ENCODE measurements at places on chromosomes 5 and 9.

DNA sequence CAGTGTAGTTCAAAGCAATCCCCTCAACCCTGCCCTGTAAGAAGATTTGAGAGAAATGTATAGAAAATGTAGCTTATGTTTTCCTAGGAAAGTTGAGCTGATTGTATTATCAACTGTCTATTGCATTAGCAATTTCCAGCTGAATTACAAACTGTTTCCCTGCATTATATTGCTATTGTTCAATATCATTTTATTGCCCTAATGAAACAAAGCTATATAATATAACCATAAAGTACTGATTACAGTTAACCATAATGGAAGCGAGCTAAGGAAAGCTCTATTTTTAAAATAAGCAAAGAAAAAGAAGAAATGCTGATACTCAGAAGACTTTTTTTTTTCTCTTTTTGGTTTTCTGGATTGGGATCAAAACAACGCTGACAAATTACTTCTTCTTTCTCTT is 228.3 kb downstream of the EFNA5 start:
- DNase-seq = no peak

- no peak for DNase-seq
These were observed 39.5 kb downstream of the CD180 start for GRCh38 chr5:67156976-67157583.

- no peak for DNase-seq
These were observed 114.4 kb downstream of the PBX3 start for GRCh38 chr9:125861405-125862058.

GRCh38 chr5:92662741-92663140 is 918.3 kb downstream of the NR2F1-AS1 start:
- no peak for DNase-seq

DNA sequence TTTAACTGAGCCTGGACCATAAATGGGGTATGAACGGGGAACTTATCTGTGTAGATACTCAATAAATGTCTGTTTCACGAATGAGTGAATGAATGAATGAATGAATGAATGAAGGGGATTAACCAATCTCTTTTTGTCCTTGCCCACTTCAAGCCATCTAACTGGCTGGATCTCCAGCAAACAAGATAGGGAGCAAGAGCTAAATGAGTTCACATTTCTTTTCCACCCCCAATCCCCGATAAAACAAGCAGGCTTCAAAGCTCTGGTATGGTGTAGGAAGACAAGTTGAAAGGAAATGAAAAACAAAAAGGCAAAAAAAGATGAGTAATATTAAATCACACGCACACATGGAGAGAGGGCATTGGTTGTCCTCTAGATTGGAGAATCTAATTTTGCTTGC is 84.0 kb downstream of the CMYA5 start:
- DNase-seq = no peak

DNA sequence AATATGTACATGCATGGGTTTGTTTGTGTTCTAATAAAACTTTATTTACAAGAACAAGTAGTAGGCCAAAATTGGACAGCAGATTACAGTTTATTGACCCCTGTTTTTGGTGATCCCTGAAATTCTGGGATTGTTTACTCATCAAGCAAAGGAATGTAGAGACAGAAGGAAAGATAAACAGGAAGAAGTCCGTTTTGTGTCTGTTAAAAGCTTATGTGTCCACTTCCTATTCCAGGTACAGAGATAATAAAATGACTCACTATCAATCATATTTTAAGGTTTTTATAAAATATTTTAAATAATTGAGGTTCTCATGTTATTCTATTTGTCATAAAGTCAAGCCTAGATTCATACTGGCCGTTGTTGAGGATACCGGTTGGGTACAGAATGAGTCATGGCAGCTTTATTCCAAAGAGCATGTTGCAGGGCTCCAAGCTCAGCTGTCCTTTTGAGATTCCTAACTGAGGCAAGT is 214.9 kb upstream of the DAB2 start:
- no peak for DNase-seq

- no peak for DNase-seq
These were observed 2.3 kb upstream of the DNAJA1 start for GRCh38 chr9:33022755-33023154.

DNA sequence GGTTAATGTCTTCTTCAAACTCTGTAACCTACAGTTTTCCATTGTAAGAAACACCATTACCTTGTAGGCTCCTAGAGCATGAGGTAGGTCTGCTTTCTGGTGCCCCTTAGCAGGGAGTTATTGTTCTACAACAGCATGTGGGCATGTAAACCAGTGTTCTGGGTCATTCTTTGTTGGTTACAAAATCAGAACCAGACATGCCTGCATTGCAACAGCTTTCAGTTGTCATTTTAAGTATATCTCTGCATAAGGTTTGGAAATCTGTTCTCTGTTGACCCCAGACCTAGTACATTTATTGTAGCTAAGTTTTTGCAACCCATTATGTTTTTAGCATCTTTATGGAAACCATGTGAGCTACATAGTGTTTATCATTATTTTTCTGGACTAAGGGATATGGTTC is 10.9 kb downstream of the RGMB start:
- DNase-seq = no peak

- DNase-seq = peak; percentile 20
These were observed 664.8 kb upstream of the ZNF608 start for GRCh38 chr5:125411071-125411743.

DNA sequence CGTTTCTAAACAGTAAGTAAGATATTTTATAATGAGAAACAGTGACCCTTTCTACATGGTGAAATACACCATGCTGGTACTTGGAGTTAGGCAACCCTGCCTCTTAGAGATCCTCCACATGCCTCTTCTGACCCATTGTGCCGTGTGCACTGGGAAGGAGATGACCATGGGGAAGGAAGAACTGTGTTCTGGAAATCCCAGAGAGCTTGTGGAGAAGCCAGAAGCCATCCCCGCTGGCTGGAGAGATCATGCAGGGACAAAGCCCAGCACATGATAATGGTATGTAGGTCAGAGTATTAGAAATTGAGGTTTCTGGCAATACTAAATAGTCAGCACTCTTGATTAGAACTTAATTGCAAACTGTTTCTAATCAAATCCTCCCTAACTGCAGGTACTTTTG is 307.3 kb downstream of the FBXL7 start:
- DNase-seq = no peak

- no peak for DNase-seq
These were observed 43.2 kb upstream of the STC2 start for GRCh38 chr5:173371400-173371799.

- DNase-seq = no peak
These were observed 19.3 kb upstream of the PPP2CA start for GRCh38 chr5:134245101-134245604.

GRCh38 chr9:1083325-1083913 is 33.3 kb downstream of the DMRT2 start:
- DNase-seq = no peak

GRCh38 chr5:2068531-2068930 is 185.8 kb upstream of the IRX4 start:
- DNase-seq = no peak

GRCh38 chr5:51375084-51375483 is 8.2 kb upstream of the ISL1 start:
- DNase-seq = no peak

DNA sequence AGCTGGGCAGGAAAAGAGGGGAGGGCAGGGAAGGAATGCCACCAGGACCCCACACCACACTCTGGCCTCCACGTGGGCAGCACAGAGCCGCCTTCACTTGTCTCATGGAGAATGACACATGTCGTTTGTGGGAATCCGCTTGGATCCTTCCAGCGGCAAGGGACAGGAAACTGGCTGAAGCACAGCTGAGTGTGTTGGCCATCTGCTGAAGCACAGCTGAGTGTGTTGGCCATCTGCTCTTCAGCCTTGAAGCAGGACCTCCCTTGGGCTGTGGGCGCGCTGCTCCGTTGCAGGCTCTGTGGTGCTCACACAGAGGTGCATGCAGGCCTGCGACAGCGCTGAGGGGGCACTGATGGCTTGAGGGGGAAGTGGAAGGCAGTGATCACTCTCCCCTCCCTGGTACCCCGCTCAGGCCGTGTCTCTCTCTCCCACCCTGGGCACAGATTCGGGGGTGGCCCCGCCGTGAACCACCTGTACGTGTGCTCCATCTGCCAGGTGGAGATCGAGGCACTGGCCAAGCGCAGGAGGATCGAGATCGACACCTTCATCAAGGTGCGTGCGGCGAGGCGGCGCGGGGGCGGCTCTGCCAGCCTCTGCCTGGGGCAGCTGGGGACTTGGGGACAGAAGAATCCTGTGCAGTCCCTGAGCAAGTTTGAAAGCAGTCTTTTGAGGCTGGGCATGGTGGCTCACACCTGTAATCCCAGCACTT is 40.6 kb downstream of the USP20 start:
- DNase-seq = no peak

GRCh38 chr5:169534311-169534880 is 49.2 kb upstream of the SPDL1 start:
- no peak for DNase-seq

GRCh38 chr5:93580927-93581445 is at the start of gene NR2F1-AS1:
Gene NR2F1-AS1 (minus strand): TSS chr5:93581219.
- DNase-seq = no peak

- no peak for DNase-seq
These were observed 5.6 kb downstream of the KLHL3 start for GRCh38 chr5:137730336-137730735.

- DNase-seq = no peak
These were observed 87.6 kb upstream of the NIPAL4 start for GRCh38 chr5:157372472-157372822.

DNA sequence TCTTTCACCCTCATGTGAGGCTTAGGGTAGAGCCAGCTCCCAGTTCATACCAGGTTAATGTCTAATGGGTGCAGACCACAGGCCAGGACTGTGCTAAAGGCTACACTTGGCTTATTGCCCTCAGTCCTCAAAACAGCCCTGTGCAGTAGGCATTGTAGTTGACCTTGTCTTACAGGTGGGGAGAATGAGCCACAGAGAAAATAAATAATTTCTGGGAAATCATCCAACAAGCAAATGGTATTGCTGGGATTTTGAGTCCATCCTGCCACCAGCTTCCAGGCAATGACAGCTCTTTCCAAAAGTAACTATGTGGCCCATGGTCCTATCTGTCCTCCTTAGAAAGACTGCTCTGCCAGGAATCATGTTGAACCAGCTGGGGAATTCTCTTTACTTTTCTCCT is 450.0 kb downstream of the GADD45G start:
- DNase-seq = no peak

GRCh38 chr5:139137697-139138096 is 60.5 kb downstream of the SIL1 start:
- no peak for DNase-seq

GRCh38 chr5:78574131-78574673 is 74.4 kb downstream of the LHFPL2 start:
- no peak for DNase-seq

GRCh38 chr5:35698047-35698808 is 80.6 kb downstream of the SPEF2 start:
- no peak for DNase-seq

DNA sequence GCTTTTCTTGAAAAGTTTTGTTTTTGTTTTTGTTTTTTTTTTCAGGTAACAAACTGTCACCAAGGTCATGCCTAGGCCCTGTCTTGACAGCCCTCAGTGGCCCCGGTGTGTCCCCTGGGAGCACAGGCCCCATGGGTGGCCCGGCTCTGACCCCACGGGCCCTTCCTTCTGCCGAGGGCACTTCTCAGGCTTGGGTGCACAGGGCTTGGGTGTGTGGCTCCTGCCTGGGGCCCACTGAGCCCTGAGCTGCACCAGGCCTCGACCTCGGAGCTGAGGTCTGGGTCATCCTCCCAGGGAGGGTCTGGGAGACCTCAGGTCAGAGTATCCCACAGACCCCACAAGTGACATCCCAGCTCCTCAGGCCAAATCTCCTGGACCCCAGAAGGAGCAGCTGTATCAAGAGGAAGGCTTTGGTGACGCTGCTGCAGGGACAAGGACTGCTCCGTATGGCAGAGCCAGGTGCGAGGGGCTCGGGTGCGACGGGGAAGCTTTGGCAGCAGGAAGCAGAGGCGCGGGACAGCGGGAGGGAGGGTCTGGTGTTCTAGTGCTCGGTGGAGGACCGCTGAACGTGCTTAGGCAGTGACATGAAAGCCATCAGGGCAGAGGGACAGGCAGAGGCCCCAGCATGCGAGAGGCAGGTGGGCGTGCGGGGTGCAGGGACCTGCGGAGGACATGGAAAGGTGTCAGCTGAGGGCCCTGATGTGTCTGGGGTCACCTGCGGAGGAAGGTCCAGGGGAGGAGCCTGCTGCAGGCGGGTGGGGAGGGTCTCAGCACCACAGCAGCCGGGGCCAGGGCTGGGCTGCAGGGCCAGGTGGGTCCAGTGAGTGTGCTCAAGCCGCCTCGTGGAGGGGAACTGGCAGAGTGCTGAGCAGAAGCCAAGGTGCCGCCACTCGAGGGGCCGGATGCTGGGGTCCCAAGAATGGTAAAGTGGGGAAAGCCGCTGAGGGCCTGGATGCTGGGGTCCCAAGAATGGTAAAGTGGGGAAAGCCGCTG is 18.4 kb upstream of the SLC9A3 start:
- no peak for DNase-seq

- DNase-seq = no peak
These were observed 105.2 kb downstream of the PBX3 start for GRCh38 chr9:125852386-125852785.

DNA sequence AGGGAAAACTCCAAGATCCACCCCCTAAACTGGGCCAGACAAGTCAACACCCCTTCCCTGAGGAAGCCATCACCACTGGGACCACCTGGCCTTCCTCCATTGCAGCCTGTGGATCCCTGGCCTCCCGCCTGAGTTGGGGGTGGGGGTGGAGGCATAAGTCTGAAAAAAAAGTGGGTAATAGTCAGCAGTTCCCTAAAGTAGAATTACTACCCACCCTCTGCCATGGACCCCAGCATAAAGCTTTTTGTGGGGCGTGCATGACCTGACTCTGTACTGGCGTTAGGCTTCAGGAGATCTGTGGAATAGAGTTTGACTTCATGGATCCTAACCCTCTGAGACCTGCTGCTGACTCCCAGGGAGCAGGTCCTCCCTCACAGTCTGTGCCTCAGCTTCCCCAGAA is 2.0 kb upstream of the CXXC5 start:
- no peak for DNase-seq

- peak; percentile 53 for DNase-seq
These were observed 67.8 kb downstream of the LHX2 start for GRCh38 chr9:124079176-124079925.

DNA sequence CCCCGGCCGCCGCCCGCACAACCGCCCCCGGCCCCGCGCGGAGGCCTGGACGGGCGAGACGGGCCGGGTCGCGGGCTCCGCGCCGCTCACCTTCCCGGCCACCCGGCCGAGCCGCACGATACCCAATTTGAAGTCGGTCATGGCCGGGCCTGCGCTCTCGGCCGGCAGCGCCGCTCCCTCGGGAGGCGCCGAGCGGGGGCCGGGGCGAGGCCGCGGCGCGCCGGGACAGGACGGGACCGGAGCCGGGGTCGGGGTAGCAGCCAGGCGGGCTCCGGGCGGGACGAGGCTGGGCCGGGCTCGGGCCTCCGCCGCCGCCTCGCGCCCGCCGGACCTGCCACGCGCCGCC is 216 bp downstream of the ZMYND19 start:
- DNase-seq = no peak

DNA sequence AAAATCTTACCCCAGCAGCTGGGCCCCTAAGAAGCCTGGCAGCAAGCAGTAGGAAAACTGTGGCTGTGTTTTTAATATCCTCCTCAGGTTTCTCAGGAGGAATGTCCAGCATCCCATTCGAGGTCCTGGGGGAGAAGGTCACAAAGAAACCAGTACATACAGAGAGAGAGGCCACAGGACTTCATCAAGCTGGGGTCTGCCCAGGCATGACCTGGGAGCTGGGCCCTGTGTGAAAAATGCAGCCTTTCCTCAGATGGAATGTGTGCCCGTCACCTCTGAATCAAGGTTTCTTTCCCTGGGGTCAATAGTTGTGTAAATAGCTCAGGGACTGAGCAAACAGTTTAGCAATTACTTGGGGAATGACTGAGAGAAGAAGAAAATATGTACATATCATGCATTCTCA is 33.9 kb upstream of the RAD23B start:
- DNase-seq = no peak

Measured in fibroblast of skin of left biceps (primary cell).